ENCODE measurements at places on chromosomes 13 and 19.

GRCh38 chr13:71702253-71702652 lies 164.8 kb downstream of the DACH1 start:
- no peak for DNase-seq

- DNase-seq = no peak
These were observed 56.6 kb downstream of the CELF5 start for GRCh38 chr19:3281026-3281425.

DNA sequence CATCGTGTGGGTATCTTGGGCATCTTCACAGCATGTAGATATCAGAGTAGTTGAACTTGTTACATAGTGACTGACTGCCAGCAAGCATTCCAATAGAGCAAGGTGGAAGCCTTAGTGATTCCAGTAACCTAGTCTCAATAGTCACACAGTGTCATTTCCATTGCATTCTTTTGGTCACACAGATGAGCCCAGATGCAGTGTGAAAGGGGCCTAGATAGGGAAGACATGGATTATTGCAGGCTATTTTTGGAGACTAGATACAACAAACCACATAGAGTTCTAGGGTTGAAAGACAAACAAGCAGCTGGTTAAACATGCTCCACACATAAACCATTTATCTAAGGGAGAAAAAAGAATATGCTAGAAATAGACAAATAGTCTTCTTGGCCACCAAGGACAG lies 553.5 kb downstream of the DCT start:
- no peak for DNase-seq

- no peak for DNase-seq
These were observed 41.9 kb downstream of the ZNF627 start for GRCh38 chr19:11639245-11639601.

DNA sequence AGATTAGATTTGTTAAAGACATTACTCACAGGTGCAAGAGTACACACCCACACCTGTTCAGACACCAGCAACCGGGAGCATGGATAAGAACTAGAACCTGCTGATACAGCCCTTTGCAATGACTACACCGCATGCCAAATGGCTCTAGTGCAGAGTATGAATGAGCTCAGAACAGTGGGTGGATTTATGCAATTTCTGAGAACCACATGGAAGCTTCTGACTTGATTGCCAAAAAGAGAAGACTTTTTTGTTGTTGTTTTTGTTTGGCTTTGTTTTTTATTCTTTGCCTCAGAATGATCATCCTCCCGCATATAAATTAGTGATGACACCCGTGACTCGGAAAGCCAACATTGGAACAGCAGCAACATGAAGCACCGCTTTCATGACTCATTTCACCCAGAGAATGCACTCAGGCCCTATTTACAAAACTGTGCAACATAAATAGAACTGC lies 77.4 kb upstream of the LRCH1 start:
- DNase-seq = no peak

GRCh38 chr19:48196933-48197665 lies 26.6 kb downstream of the ZSWIM9 start:
- no peak for DNase-seq

DNA sequence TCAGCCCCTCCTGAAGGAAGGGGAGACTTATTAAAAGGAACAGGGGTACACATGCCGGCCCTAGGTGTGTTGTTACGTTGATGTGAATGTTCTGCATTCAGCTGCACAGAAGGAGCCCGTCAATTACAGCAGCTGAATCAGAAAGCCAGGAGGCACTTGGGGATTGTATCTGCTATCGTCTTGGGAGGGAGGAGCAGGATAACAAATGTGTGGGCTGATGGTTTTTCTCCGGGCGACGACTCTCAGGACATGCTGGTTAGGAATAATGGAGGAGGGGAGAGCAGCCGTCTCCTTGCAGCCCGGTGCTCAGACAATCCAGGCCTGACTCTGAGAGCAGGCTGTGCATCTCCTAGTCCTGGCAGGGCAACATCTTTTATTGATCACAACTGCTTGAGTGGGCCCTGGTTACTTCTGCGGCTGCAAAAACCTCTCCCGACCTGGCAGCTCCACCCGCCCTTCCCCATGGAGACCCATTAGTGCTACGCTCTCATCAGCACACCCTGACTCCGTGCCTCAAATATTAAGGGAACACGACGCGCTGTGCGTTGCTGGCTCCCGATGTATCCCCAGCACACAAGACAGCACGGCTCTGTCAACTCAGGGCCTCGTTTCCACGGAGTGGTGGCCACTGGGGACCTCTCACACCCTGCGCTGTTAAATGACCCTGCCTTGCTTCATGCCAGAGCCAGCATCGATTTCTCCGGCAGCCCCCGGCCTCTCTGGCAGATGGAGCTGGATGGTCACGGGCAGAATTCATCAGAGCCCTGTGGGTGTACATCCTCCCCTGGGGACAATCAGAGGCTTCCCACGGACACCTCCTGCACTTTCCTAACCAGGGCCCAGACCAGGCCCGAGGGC lies 25.3 kb downstream of the PEPD start:
- DNase-seq = no peak

- DNase-seq = no peak
These were observed 23.4 kb upstream of the TBC1D4 start for GRCh38 chr13:75505327-75505726.

DNA sequence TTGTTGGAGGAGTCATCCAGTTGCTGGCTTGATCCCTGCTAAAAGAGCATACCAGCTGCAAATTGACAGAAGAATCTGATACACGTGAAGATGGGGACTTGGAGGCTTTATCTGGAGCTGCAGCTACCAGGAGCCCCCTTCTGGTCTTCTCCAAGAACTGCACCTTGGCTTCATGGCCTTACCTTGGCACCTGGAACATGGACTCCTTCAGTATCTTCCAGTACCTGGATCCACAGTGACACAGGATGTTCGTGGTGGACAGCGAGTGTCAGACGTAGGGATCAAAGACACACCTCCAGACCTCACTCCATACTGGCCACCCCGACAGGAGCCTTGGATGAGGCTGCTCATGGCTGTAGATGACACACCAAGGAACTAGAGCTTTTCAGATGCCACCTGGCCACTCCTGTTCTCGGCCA lies 9.9 kb upstream of the ACSBG2 start:
- DNase-seq = peak; percentile 64

DNA sequence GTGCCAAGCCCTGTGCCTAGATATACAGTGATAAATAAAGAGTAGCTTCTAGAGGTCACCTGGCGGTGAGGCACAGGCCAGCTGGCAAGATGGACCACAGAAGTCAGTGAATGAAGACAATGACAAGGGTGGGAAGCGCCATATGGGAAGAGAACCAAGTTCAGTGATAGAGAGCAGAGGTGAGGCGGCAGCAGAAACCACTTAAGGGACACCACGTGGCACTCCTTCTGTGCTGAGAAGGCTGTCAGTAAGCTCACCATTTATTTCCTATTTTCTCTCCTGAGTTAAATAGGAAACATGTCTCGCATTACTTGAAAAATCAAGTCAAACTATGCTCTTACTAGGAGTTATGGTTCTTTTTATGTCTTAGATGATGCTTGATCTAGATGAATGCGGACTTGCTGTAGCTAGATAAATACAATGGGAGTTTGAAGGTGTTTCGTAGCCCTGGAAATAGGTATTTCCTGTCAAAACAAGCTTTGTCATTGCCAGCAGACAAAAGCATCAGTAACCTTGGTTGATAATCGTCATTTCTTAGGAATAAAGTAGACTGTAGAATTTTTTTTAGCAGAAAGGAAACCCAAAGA lies 17.8 kb downstream of the ALOX5AP start:
- no peak for DNase-seq

DNA sequence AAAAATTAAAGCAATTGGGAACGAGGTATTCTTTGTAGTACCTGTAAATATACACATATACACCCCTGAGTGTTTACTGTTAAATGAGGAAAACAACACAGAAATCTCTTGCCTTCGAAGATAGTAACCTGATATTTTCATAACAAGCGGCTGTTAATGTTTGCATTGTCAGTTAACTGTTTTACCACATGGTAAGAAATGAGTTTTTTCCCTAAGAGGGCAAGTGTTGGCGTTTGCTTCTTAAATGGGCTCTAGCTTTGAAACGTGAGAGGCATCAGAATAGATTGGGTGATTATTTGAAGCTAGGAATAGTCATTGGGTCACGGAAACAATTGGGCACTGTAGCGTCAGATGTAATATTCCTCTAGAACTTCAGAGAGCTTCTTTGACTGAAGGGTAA lies 22.0 kb upstream of the UPF3A start:
- DNase-seq = no peak

GRCh38 chr13:108734676-108735075 lies 105.3 kb downstream of the MYO16 start:
- DNase-seq = no peak

DNA sequence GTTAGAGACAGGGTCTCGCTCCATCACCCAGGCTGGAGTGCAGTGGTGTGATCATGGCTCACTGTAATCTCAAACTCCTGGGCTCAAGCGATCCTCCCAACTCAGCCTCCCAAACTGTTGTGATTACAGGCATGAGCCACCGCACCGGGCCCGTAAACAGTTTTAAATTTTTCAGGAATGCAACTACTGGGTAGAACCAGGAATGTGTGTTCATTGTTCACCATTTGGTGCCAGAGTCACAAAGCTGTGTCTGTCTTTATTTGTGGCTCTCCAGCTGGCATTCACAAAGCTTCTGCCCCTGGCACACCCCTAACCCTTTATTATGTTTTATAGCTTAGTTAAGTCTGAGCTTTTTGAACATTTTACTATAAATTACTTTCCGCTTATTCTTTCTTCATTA lies 19.8 kb upstream of the ACP7 start:
- DNase-seq = no peak

DNA sequence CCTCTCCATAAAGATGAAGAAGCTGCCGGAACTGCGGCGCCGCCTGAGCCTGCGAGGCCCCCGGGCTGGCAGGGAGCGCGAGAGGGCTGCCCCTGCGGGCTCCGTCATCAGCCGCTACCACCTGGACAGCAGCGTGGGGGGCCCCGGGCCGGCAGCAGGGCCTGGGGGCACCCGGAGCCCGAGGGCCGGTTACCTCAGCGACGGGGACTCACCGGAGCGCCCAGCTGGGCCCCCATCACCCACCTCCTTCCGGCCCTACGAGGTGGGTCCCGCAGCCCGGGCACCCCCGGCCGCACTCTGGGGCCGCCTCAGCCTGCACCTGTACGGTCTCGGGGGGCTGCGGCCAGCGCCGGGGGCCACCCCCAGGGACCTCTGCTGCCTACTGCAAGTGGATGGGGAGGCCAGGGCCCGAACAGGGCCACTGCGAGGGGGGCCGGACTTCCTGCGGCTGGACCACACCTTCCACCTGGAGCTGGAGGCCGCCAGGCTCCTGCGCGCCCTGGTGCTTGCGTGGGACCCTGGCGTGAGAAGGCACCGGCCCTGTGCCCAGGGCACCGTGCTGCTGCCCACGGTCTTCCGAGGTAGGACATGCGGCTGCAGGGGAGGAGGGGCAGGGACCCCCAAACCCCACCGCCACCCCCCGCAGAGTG lies 2.7 kb downstream of the SYDE1 start:
- no peak for DNase-seq

GRCh38 chr19:31313291-31314030 lies 35.8 kb downstream of the TSHZ3 start:
- DNase-seq = no peak

GRCh38 chr13:44243198-44243857 lies 130.3 kb upstream of the SERP2 start:
- DNase-seq = peak; percentile 36

GRCh38 chr13:85313761-85314503 lies 485.3 kb downstream of the SLITRK6 start:
- DNase-seq = no peak

All from stimulated activated CD8-positive, alpha-beta memory T cell treated with anti-CD3 and anti-CD28 coated beads, Interleukin-4, amount 100 ng/mL, for 48 hours (primary cell).